NCI-H524 treated with DMSO at 0.1 percent for 48 hours (cell line): ENCODE measurements at places on chromosomes 12 and 14.

DNA sequence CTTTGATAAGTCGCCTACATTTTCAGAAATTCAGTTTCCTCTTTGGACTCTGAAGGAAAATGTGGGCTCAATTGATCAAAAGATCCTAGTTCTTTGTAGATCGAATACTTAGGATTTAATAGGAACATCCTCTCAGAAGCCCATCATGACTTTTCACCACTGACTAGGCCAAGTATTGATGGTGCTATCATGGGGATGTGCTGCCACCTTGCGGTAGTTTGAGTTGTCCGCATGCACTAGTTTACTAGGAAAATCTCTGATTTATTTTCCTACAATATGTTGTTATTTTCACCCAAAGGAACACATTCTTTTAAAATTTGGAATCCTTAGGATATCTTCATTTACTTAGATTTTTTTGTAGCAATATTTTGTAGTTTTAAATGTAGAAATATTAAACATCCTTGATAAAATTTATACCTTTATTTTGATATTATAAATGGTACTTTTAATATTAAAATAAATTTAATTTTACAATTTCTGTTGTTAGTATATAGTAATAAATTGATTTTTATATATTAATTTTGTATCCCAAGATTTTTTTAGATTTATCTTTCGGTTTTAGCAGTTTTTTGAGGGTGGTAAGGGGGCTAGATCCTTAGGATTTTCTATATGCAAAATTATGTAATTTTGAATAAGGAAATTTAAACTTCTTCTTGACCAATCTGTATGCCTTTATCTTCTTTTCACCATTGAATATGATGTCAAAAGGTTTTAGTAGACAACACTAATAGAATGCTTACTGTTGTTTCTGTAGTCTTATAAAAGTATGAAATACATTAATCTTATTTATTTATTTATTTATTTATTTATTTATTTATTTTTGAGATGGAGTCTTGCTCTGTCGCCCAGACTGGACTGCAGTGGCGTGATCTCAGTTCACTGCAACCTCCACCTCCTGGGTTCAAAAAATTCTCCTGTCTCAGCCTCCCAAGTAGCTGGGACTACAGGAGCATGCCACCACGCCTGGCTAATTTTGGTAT is 52.9 kb upstream of the OR9K2 start:
- DNase-seq = no peak

GRCh38 chr14:89419973-89420482 is 3.0 kb upstream of the FOXN3 start:
- DNase-seq = no peak

- DNase-seq = no peak
Measured at GRCh38 chr12:26346736-26347135, 151.4 kb downstream of the SSPN start.

DNA sequence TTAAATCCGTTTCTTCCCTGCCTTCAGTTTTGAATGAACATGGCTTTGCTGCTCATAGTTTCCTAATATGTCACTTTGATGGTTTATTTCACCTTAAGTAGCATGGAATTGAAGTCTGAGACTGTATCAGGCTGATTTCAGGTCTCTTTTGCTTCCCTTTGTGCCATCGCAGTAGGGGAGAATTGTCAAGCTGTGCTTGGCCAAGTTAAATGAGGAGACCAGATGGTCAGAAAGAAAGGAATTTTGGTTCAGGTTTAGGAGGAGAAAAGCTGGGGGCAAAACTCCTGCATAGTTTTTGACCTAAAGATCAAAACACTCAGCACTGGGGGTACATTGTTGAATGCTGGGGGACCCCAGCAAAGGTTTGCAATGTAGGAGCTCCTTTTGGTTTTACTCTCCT is 398.4 kb downstream of the NUAK1 start:
- no peak for DNase-seq

DNA sequence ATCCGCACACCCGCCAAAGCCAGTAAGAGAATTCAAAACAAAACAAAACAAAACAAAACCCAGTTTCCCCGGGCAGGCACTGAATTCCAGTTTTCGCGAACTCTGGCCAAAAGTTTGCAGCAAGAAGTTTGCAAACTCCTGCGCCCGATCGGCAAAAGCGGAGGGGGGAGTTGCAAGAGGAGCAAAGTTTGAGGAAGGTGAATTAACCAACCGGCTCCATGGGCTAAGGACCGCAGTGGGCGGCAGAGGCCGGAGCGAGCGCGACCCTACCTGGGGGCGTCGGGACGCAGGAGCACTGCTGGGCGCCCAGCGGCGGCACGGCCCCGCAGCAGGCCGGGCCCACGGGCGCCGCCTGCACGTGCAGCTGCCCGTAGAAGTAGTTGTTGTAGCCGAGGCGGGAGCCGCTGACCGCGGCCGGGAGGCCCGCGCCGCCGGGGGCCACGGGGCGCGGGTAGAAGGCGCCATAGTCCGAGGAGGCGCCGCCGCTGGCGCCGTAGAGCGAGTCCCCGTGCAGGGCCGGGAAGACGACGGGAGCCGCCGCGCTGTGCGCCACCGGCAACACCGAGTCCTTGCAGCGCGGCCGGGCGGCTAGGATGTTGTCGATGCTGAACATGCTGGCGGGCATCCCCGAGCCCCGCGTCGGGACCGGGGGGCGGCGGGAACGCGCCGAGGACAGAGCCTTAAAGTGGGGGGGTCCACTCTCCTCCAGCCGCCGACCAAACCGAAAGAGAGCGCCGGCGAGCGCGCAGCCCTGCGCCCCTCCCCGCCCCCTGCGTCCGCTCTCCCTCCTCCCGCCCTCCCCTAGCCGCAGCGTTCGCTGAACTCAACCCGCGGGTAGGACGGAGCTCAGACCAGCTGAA is at the start of gene GSC:
GSC (minus strand) TSS at position 723 of the 860 bp plus-strand sequence; CDS start at position 625, 98 bp downstream.
- DNase-seq = no peak

GRCh38 chr12:101299346-101299745 is 19.4 kb downstream of the UTP20 start:
- no peak for DNase-seq

DNA sequence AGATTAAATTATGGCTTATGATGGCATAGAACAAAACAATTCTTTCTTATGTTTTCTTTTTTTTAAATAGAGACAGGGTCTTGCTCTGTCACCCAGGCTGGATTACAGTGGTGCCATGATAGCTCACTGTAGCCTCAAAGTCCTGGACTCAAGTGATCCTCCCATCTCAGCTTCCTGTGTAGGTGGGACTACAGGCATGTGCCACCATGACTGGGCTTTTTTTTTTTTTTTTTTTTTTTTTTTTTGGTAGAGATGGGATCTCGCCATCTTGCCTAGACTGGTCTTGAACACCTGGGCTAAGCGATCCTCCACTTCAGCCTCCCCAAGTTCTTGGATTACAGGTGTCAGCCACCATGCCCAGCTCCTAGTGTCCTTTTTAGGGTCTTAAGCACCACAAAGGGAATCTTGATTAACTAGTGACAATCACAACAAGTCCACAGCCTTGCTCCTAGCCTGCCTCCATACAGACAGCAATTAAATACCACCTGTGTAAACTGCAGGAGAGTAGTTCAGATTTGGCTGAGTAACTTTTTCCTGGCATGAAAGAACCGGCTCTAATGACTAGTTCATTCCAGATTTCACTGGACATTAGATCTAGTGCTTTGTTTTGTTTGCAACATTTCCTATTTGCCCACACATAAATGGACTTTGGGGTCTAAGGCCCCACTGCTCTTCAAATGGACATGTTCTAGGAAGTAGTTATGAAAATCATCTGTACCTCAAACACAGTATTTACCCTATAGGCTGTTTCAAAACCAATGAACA is 61.6 kb downstream of the SH2B3 start:
- no peak for DNase-seq

- DNase-seq = no peak
Measured at GRCh38 chr12:124654666-124655047, 87.2 kb upstream of the NCOR2 start.

DNA sequence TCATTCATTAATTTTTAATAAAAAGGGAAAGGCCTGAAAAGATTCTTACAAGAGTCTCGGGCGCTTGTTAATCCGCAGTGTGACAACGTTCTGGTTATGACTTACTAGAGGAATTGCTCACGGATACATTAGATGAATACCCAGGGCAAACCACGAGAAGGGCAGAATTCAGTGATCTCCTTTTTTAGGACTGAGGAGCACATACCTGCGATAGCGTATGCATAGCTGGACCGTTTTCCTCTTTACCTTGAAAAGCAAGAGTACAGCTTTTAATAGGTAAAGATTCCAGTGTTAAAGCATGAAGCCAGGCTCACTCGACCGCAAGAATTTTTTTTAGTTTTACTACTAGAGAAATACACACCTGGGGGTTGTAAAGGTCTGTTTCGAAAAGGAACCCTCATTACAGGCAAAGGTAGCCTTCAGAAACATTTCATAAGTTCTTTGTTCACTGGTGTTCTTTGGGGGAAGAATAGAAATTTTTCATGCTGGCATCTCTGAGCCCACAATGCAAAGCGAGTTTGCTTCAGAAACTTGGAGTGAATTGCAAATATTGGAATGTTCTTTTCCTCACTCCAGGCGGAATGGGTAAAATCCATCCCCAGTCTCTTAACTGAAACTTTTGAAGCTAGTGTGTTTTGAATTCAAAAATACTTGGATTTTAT is 953 bp downstream of the MAPK1IP1L start:
- DNase-seq = no peak

GRCh38 chr12:1590221-1590979 is 4.0 kb downstream of the FBXL14 start:
- no peak for DNase-seq

DNA sequence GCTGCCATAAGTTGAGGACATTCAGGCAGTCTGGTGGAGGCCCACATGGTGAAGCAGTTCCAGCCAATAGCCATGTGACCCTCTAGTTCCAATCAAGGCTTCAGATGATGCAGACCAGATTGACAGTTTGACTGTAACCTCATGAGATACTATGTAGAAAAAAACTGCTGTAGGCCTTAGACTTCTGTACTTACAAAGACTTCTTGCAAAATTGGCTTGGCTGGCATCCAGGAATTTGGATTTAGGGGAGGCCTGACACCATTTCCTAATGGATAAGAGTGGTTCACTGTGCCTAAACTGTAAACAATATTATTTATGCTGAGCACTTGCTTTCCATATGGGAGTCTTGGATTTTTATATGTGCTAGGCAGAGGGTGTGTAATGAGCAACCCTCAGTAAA is 76.4 kb downstream of the RGS6 start:
- DNase-seq = no peak

DNA sequence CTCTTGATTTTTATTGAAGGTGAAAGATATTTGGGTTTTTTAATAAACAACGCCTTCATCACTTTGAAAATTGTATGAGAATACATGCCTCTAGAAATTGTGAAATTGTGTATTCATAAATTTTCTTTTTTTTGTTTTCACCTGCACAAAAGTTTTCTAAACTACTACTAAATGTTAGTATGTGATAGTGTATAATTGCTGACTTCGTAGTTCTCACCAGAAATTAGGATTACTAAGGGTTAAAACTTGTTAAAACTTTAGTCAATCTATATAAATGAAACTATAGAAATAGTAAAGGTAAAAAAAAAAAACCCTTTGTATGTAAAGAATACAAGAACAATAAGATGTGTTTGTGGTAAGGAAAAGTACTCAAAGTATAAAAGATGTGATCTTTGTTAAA is 496.5 kb upstream of the ATP2B1 start:
- DNase-seq = no peak
